CD4-positive, alpha-beta T cell treated with Interleukin-6 for 4 hours (primary cell): ENCODE measurements at places on chromosomes 5 and 9.

- DNase-seq, result peak; percentile 7
These were observed 55.9 kb upstream of the IL6ST start for GRCh38 chr5:56050551-56051255.

DNA sequence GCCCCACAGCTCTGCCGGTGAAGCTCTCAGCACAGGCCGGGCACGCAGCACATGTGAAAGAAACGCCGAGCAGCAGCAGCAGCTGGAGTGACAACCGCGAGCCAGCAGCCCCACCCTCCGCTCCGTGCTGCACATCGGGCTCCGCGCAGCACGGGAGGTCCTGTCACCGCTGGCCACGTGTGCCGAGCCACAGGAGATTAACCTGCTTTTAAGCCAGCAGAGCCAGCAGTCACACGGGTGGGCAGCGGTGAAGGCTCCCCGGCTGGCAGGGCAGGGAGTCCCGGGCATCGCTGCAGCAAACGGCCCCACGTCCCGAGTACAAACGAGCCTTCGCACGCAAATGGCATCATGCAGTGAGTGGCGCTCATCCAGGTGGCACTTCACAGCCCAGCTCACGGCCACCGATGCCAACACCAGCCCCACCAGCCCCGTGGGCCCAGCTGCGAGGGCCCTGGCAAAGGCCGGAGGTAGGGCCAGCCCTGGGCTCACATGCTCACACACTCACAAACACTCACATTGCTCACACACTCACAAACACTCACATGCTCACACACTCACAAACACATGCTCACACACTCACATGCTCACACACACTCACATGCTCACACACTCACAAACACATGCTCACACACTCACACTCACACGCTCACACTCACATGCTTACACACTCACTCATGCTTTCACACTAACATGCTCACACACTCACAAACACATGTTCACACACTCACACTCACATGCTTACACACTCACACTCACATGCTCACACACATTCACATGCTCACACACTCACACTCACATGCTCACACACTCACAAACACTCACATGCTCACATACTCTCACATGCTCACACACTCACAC, 11.1 kb downstream of the CCDC187 start:
- no peak for DNase-seq

GRCh38 chr9:28648723-28649122, 1075.4 kb upstream of the C9orf72 start:
- no peak for DNase-seq

DNA sequence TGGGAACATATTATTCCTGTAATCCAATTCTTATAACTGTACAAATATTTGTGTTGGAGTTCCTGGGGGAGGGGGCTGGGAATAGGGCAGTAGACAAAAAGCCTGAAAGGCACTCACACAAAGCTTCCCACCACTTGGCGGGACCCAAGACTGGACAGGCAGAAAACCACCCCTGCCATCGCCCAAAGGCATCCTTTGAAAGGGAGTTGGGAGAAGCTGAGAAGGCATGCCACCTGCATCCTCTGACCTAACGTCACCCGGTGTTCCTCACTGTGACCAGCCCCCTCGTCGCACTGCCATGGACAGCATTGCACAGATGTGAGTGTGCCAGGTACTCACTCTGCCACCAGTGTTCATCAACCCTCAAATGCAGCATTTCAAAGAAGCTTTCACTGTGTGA, 80.6 kb upstream of the SMIM23 start:
- no peak for DNase-seq

GRCh38 chr9:123111427-123112014, 78.1 kb downstream of the GPR21 start:
- DNase-seq, result no peak

GRCh38 chr5:8241076-8241475, 372.1 kb downstream of the MTRR start:
- no peak for DNase-seq

GRCh38 chr5:180289433-180289832, 2.5 kb downstream of the MAPK9 start:
- no peak for DNase-seq

- DNase-seq, result no peak
These were observed 206.4 kb downstream of the NXNL2 start for GRCh38 chr9:88741335-88741734.

- DNase-seq, result no peak
These were observed 143.4 kb downstream of the FGF18 start for GRCh38 chr5:171562822-171563221.

DNA sequence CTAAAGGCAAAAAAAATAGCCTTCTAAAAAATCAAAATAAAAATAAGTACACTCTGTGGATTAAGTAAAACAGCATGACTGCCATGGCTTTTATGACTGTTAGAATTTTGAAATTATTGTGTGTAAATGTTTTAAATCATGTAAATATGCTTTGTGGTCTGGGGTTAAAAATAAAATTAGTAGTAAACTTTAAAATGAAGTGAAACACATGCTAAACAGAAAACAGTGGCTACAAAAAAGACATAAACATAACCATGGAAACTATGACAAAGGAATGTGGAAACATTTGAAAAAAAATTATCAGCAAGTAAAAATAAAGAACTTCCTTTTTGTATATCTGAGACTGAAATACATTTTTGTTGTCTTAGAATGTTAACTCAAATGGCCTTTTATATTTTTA, 134.5 kb upstream of the SPEF2 start:
- DNase-seq, result no peak

- DNase-seq, result no peak
These were observed 9.6 kb upstream of the SLC30A5 start for GRCh38 chr5:69084195-69084594.

DNA sequence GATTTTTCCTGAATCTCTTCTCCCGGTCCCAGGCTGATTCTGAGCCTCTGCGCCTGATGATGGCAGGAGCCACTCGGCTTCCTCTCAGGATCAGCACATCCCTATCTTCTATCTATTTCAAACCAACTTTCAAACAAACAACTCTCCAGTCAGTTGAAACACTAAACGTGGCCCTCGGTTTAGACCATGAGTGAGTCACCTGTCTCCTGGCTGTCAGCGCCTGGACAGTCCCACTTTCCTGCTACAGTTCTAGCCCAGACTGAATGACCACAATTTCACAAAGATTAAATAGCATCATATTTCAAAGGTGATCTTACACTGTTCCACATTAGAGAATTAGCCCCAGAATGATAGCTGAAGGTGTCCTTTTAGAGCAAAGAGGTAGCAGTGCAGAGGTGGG, 6.2 kb downstream of the SLC6A19 start:
- DNase-seq, result no peak

DNA sequence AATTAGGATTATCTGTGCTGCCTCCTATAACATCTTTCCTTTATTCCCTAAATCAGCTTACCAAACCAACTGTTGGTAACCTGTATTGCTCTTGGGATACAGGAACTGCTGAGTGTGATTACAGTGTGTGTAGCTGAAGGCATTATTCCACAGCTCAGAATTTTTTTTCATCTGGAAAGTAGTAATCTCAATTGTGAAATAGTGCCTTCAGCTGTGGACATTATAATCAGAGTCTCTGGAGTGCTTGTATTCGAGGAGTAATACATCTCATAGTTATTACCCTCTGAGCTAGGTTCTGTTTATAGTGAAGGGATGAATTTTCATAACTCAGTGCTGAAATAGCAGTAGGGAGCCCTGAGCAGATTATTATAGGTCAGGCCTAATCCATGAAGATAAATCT, 199.5 kb downstream of the MAST4 start:
- DNase-seq, result no peak

DNA sequence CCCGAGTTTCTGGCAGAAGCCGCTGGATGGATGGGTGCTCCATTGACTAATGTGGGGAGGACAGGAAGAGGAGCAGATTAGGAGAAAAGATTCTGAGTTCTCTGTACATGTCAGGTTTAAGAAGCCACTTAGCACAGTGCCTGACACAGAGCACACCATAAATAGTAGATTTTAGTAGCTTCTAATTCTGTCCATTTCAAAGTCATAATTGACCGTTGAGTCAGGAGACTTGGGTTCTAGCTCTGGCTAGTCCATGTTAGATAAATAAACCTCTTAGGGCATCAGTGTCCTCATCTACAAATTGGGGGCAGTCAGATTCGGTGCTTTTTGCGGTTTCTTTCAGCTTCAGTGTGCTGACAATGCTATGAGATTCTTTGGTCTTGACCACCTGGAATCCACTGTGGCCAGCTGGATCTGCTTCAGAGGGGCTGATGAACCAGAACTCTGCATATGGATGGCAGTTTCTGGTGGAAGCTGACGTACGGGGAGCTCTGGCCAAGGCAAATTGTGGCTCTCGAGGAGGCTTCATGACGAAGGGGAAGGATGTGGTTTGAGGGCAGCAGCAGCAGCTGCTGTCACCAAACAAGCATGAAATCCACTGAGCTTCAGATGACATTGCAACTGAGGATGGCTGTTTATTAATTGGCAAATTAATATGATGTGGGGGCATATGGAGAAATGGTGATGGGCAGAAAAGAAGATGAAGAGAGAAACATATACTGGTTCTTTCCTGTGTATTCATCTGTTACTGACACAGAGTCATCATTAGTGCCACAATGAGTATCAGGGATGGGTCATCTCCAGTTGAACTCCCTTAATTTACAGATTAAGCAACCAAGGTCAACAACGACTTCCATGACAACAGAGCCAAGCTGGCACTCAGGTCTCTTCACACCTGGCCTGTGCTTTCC, 134.4 kb downstream of the AOPEP start:
- DNase-seq, result peak; percentile 66

- no peak for DNase-seq
These were observed at the start of gene PCDHGA7 for GRCh38 chr5:141382469-141383294. Gene PCDHGA7 (plus strand): TSS chr5:141382742. CDS start chr5:141382900, 158 bp downstream.

DNA sequence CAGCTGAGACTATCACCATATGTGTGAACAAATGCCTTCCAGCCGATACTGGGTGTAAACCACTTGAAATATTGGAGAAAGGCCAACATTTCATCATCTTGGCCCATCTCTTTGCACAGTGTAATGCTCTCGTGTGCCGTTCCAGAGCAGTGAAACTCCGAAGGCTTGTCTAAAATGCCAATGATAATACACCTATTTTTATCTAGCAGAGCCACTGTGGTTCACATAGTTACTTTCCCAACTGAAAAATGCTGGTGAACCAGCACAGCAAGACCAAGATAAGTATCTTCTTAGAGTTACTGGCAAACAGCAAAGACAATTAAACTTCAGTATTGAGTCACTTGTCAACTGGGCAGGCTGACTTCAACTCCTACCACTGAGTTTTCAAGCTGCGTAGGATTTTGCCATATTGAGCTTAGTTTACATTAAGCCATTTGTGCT, 379.9 kb upstream of the ACTBL2 start:
- DNase-seq, result no peak

- DNase-seq, result no peak
These were observed 138.1 kb upstream of the WWC1 start for GRCh38 chr5:168153263-168153875.

DNA sequence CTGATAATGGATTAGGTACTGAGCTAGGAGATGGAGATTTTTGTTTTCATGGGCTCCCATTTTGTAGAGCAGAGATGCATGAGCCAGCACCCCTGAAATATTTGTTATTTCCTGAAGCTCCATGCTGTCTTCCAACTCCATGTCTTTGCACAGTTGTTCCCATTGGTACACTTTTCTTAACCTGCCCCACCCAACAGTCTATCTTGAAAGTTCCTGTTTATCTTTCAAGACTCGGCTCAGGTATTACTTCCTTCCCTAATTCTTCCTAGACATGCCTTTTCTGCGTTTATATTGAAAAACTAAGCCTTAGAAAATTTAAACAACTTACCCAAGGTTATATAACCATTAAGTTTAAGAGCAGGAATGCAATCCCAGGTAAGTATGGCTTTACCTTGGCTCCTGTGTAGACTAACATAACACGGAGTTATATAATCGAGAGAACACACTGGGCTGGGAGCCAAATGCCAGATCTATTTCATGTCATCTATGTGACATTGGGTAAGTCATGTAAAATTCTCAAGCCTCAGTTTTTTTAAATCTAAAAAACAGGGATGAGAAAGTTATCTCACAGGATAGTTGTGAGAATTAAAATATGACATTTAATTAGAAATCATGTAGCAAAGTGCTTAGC, 67.4 kb downstream of the LIX1 start:
- no peak for DNase-seq

DNA sequence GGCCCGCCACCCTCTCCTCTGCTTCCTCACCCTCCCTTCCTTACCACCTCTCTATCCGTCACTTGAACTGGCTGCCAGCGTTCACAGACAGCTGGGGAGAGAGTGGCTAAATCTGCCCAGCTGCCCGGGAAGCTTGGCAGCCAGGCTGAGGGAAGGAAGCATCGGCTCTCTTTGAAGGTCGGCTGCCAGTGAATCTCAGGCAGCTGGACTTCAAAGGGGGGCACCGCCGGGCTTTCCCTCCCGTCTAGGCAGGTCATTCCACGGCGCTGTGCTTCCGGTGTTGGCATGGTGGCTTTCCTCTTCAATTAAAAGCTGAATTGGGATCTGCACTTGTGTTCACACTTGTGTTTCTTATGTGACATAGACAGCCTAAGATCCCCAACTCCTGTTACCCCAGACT, 174.0 kb downstream of the GDNF start:
- no peak for DNase-seq

GRCh38 chr9:102740578-102740977, 254.6 kb upstream of the CYLC2 start:
- no peak for DNase-seq

DNA sequence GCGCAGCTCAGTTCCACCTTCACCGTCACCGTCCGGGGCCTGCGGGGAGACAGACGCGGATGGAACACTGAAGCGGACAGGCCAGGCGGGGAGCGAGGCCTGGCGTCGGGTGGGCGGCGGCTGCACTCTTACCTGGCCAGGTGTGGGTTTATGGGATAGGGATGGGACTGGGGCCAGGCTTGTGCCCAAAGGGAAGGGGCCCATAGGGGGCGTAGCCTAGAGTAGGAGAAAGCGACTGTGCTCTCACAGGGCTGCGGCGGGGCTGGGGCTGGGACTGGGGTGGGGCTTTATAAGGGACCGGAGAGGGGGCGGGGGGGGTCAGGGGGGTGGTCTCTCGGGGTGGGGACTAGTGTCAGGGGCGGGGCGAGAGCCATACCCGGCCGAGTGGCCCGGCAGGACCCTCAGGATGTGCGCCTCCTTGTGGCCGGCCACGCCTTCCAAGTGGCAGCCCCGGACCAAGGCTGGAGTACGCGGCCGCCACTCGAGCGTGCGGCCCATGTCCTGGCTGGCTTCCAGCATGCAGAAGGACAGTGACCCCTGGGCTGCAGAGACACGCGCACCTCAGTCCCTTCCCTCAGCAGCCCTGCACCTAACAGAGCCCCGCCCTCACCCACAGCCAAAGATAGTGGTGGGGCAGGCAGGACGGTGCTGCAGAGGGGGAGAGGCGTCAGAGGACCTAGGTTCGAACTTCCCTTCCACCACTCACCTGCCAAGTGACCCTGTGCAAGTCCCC, 22.8 kb downstream of the FPGS start:
- DNase-seq, result no peak

DNA sequence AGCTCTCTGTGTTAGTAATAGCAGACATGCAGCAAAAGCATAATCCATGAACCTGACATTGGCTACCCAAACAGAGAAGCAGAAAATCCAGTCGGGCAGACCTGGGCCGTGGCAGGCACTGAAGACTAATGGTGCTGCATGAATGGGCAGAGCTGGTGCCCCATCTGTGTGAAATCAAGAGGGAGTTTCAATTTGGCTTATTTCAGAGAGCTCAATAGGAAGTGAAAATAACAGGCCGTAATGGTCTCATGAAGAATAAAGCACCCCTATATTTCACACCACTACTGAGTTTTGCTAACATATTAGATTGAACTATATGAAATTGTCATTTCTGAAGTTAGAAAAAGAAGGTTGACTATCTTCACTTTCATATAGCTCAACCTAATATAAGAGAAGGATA, 149.7 kb downstream of the ENC1 start:
- no peak for DNase-seq

GRCh38 chr5:65070026-65070425, 301.3 kb downstream of the CWC27 start:
- no peak for DNase-seq
